ENCODE measurements at places on chromosomes 2 and 18. TPM values are rescaled to one million over a fixed set of nuclear protein-coding genes. Genes with fewer than 3 reads are reported as not detected.

Gene SKOR2
- not detected for total RNA-seq

Gene PIEZO2
- 3.2 TPM for total RNA-seq

Gene SOX11
- 0.52 TPM for total RNA-seq

Gene POTEC
- not detected for total RNA-seq

Gene MAP2
- total RNA-seq: 2.5 TPM
